ENCODE measurements at places on chromosomes 2 and 18.

- DNase-seq: no peak
These were observed 111.5 kb downstream of the CYRIA start for GRCh38 chr2:16554060-16554583.

DNA sequence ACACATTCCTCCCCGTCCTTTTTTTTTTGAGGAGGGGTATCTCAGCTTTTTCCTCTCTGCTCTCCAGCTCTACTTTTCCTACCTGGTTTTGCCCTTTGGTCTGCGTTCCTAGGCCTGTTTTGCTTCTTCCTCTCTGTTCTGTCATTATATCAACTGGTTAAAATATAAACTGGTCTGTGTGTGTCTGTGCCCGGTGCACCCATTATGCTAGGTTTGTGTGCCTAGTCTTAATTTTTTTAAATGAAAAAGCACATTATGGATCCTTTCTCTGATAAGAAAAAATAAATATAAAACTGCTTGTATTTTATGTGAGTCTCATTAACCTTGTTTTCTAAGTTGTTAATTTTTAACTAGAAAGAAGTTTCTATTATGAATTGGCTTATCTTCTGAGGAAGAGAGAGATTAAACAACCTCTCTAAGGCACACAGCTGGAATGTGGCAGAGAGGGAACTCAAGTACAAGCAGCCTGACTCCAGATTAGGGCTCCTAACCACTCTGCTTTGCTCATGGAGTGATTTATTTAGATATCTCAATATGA lies 17.4 kb downstream of the SLC38A11 start:
- no peak for DNase-seq

DNA sequence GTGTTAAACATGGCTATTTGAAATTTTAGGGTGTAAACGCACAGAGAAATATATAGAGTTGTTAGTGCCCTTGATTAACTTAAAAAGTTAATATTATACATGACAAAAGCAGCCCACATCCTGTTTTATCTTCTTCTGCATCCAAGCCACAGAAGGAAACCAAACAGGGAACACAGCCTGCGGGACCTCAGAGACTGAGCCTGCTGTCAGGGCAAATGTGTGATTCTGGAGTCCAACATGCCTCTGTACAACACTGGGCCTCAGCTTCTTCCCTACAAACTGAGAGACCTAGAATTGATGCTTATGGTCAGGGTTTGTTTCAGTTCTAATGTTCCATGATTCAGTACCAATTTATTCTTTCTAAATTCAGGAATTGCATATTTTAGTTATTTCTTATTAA lies 404.7 kb downstream of the FBXO15 start:
- DNase-seq: no peak

DNA sequence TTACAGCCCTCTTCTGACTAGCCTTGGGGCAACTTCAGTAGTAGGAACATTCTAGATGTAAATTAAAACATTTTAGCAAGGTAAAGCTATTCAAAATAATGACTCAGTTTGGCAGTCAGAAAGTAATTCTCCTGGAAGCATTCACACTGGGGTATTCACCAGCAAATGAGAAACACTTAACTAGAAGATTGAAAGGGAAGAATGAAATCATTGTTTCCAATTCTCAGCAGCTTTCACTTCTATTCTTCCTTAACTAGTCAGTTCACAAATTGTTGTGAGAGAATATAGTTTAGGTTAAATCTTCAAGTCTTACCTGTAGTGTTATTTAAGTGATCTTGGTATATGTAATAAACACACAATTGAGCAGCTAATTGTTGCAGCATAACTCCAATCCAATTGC lies 1135.6 kb upstream of the FAM98A start:
- no peak for DNase-seq

DNA sequence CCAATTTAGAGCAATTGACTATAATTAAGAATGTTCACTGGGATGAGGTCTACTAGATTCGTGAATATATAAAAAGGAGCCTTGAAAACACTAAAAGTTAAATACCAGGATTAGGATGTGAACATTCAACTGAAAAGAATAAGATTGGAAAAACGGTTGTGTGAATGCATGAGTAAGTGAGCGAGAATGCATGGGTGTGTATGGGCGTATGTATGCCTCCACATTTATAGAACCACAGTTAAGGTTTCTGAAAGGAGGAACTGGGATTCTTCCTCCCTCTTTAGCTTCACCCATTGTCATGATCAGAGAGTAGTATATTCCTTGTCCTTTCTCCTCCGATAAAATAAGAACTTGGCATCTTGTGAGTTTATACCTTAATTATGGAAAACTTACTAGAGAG lies 151.1 kb upstream of the UBE2E3 start:
- DNase-seq: no peak

DNA sequence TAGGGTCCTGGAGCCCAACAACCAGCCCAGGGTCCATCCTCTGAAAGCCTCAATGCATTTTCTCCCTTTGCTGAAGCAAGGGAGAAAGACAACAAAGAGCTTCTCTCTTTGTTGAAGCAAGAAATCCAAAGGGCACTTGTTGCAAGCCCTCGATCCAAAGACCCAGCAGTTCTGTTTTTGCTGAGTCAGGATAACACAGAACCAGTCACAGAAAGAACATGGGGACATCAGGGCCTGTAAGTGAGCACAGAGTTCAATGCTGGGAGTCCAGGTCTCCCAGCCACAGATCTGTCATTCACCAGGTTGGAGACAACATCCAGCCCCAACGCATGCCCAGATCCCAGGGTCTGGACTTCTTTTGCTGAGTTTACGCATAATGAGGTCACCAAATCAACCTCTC lies 315.8 kb upstream of the KLHL29 start:
- DNase-seq: no peak

- DNase-seq: no peak
These were observed 120.3 kb downstream of the BCL11A start for GRCh38 chr2:60433018-60433596.

DNA sequence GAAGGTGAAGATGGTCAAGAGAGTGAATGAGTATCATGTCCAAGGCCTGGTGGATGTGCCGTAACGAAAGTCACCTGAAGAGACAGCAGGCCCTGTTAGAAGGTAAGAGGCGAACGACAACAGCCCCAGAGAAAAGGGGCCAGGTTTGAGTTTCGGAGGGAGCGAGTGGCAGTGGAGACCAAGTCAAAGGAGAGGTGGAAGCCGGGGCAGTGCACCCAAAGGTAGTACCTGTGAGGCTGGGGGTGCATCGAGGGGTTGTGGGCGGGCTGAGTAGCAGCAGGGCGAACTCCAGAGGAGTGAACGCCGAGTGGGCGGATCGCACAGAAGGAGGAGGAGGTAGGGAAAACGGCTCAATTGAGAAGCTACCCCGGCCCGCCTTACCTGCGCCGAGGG lies 358 bp downstream of the USP37 start:
- DNase-seq: no peak

- no peak for DNase-seq
These were observed 19.9 kb upstream of the NEDD4L start for GRCh38 chr18:58024139-58024538.

GRCh38 chr2:62054916-62055450 lies 140.9 kb upstream of the B3GNT2 start:
- no peak for DNase-seq

- no peak for DNase-seq
These were observed 14.5 kb downstream of the ZNF638 start for GRCh38 chr2:71346065-71346464.

DNA sequence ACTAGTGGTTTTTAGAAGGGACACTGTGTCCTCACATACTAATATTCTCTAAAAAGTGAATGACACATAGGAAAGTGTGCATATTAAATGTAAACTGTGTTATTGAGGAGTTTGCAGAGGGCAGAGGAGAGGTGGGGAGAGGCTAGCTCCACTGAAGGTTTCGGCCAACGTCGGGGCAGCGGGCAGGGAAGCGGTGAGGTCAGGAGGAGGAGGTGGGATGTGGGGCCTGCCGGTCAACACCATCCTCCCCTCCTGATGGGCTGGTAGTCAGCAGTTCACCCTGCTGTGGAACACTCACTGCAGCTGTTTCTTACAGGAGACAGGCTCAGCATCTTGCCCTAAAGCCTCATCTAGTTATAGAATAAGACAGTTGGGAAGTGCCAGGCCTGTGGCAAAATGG lies 74.2 kb downstream of the ARHGEF4 start:
- DNase-seq: no peak

- DNase-seq: no peak
These were observed 155.1 kb upstream of the RASGRP3 start for GRCh38 chr2:33321236-33321771.

GRCh38 chr2:3130889-3131635 lies 246.6 kb downstream of the EIPR1 start:
- no peak for DNase-seq

- DNase-seq: no peak
These were observed 244.3 kb downstream of the ETAA1 start for GRCh38 chr2:67641312-67642045.

GRCh38 chr2:204834716-204835384 lies 289.6 kb downstream of the PARD3B start:
- no peak for DNase-seq

- DNase-seq: no peak
These were observed 1666.9 kb upstream of the CELF4 start for GRCh38 chr18:39232490-39232889.

GRCh38 chr2:102983786-102984185 lies 222.0 kb downstream of the TMEM182 start:
- no peak for DNase-seq

DNA sequence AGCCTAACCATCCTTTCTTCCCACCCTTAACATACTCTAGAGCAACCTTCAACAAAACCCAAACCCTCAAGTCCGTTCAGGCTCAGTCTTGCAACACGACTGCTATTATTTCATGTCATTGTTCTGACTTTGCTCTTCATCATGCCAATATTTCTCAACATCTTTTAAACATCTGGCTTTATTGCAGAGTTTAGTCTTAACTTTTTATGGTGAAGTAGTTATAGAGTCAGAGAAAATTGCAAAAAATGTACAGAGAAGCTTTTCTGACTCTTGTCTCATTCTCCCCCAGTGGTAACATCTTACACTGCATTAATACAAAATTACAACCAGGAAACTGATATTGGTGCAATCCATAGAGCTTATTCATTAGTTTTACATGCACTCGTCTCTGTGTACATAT lies 3.9 kb downstream of the MARCO start:
- no peak for DNase-seq

DNA sequence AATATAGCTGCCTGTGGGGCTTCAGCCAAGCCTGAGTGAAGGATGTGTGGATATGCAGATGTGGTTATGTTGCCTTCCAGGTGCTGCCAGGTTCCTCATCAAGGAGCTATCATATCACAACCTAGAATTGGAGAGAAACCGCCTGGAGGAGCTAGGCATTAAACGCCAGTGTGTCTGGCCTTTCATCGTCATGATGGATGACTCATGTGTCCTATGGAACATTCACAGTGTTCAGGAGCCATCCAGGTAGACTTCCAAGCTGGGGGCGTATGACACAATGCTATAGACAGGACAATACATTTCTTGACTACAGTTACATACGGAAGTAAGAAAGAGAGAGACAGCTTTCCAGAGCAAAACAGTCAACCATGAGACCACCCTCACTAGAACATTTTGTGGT lies 86.8 kb downstream of the ESCO1 start:
- DNase-seq: no peak

- no peak for DNase-seq
These were observed 16.6 kb downstream of the INPP5D start for GRCh38 chr2:233076749-233077148.

GRCh38 chr2:156399224-156399949 lies 36.8 kb upstream of the GPD2 start:
- no peak for DNase-seq

DNA sequence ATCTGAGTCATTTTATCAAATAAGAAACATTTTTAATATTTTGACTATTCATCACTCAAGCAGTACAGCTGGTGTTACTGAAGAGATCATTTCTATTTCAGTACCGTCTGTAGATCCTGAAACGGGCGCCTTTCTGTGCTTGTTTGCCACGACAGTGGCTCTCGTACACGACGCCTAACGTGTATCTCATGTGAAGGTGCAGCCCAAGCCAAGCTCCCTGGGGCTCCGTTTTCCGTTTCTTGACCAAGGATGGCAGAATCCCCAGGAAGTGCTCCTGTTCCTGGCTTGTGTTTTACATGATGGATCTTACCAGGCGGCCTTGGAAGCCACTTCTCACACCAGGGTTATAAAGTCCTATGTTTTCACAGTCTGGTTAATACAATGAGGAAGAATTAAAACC lies 320.6 kb downstream of the GBX2 start:
- no peak for DNase-seq

DNA sequence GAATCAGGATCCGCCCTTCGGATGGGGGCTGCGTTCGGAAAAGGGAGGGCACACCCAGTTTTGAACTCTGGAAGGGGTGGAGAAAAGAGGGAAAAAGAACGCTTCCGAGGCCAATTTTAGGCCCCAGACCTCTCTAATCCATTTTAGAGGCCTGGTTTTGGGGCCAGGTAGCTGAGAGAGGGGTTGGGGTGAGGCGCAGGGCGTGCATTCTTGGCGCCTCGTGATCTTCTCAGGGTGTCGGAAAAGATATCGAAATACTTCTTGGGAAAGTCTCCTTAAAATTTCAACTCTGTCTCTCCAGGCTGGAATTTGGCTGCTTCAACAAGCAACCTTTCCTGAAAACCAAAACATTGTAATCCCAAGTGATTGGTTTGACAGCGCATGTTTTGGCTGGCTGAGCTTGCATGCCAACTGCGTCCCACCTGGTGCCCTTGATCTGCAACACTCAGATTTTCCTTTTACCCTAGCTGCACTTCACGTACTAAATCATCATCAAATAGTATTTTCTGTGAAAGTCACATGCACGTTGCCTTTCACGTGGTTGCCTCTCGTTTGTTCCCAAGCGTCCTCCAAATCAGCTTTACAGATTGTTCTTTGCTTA lies 864 bp upstream of the XPO1 start:
- peak; percentile 50 for DNase-seq

DNA sequence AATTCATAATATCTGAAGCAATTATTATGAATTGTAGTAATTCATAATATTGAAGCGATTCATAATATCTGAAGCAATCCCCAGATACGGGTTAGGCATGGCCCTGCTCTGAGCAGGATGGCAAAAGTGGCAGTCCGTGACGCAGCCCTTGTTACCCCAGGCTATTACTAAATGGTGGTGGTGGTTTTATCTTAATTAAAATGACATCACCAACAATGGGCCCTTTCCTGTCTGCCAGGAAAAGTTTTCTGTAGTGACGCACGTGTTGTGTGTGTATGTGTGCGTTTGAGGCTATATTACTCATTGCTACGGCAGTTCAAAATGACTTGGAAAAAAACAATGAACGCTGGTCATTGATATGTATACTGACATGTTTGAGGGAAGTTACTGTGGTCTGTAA lies 10.6 kb upstream of the MOCOS start:
- DNase-seq: no peak

DNA sequence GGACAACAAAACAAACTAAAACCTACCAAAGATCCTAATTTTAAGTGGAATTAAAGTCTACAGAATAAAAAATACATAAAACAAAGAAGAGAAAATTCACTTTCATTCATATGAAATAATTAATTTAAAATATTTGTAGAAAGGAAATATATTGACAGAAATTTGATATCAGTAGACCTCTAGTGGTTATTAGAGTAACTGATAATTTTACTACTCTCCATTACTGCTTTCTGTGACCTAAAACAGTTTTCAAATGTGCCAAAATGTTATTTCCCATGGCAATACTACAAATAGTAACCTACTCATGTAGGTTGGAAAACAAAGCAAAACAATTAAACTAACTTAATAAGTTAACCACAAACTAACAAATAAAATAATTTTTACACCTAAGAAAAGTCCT lies 147.1 kb downstream of the NOL4 start:
- no peak for DNase-seq

All from ovary (tissue), 10 donors.